Vagina (tissue), 2 donors: ENCODE measurements at places on chromosomes 4 and X.
A peak's percentile ranks its signal among the peaks of the same experiment; 100 is the strongest.

DNA sequence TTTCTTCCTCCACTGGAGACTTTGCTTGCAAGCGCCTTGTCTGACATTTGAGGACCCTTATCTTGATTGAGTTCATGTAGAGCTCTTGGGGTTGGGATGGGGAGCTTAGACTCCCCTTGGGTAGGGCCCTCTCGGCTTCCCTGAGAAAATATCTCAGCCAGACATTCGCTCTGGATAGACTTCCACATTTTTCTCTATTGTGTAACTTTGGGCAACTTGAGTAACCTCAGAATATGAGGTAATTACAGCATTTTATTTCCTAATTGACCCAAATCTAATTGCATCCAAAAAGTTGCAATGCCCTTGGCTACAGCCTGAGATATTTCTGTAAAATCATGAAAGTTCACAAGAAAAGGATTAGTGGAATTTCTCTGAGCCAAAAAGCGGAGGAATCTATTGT lies 102.8 kb upstream of the MXRA5 start:
- DNase-seq: no peak

- no peak for DNase-seq
These were observed 152.7 kb upstream of the AADAT start for GRCh38 chr4:170242471-170242870.

DNA sequence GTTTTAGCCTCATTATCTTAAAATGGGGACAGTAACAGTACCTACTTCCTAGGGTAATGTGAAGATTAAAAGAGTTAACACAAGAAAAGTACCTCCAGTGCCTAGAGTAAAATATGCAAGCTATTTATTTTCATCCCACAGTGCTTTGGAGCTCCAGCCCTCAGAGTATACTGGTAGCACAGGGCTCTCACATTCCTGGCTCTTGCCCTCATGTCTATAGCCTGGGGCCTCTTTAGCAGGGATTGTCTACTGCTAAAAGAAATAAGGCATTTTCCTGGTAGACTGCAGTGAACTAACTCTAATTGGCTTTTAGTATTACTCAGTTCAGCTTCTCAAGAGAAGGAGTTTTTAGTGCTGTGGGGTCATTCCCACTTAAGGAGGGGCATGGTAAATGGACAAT lies 60.8 kb downstream of the RRAGB start:
- DNase-seq: no peak

GRCh38 chr4:55269995-55270394 lies 76.0 kb upstream of the SRD5A3 start:
- no peak for DNase-seq

DNA sequence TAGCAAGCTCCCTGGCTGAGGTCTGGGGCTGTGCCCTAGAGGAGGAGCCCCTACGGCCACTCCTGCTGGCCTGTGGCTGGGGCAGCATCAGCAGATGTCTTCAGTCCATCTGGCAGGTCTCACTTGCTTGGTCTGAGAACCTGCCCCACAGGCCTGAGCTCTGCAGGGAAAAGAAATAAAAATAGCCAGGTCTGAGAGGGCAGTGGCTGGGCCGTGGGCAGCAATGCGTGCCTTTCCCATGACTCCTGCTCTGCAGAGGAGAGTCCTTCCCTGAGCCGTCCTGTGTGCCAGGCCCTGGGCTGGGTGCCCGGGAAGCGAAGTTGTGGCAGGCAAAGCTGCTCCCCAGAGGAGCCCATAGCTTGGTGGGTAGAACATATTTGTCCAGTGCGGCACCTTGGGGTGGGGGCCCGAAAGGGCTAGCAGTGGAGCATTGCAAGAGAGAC lies 11.3 kb upstream of the KIAA0232 start:
- no peak for DNase-seq

- no peak for DNase-seq
These were observed 8.0 kb downstream of the NIPAL1 start for GRCh38 chr4:48024522-48024921.

GRCh38 chrX:150410513-150410912 lies 47.4 kb downstream of the MAMLD1 start:
- DNase-seq: no peak

DNA sequence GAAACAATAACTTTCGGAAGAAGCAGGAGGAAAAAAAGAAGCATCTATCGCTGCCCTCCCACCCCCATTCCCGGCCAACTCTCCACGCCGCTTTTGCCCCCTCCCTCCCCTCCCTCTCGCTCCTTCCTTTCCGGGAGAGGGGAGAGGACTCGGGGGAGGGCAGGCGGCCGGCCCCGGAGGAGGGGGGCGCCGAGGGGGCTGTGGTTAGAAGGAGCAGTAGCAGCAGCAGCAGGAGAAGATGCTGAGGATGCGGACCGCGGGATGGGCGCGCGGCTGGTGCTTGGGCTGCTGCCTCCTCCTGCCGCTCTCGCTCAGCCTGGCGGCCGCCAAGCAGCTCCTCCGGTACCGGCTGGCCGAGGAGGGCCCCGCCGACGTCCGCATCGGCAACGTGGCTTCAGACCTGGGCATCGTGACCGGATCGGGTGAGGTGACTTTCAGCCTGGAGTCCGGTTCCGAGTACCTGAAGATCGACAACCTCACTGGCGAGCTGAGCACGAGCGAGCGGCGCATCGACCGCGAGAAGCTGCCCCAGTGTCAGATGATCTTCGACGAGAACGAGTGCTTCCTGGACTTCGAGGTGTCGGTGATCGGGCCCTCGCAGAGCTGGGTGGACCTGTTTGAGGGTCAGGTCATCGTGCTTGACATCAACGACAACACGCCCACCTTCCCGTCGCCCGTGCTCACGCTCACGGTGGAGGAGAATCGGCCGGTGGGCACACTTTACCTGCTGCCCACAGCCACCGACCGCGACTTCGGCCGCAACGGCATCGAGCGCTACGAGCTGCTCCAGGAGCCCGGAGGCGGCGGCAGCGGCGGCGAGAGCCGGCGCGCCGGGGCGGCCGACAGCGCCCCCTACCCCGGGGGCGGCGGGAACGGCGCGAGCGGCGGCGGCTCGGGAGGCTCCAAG lies 1.3 kb downstream of the PCDH7 start:
- no peak for DNase-seq

- DNase-seq: no peak
These were observed 43.1 kb upstream of the FAM9C start for GRCh38 chrX:13087322-13088155.

DNA sequence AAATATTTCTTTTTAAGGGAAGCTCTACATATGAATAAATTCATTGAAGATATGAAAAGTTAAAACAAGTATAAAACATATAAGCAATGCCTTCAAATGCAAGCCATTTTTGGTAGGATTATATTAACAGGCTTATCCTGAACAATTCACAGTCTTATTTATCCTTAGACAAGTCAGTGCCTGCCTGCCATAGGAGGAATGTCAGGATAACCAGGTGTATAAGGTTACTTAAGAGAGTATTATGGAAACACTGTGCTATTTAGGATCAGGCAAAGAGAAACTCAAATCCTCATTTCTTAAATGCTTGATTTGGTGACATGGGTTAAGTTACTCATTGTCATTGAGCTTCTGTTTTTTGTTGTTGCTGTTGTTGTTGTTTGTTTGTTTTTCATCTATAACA lies 2029.9 kb upstream of the AGA start:
- DNase-seq: no peak

DNA sequence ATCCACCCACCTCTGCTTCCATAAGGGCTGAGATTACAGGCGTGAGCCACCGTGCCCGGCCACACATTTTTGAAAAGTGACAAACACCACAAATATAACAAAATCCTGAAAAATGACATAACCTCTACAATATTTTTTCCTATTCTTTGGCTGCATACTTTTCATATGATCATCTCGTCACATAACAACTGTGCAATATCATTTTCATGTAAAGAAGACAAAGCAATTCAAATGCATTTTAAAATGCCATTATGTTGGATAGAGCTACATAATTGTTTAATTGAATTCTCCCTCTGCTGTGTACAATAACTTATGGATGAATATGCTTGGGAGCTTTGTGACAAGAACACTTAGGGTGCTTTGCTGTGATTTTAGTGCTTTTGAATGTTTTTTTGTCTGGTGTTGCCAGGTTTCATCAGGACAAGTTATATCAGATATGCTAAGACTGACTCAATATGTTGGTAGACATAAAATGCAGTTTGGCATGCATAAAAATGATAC lies 132.9 kb downstream of the CHIC2 start:
- DNase-seq: no peak

- DNase-seq: no peak
These were observed 1093.6 kb downstream of the PCDH18 start for GRCh38 chr4:136438645-136439044.

GRCh38 chr4:47145630-47146029 lies 114.3 kb downstream of the GABRB1 start:
- no peak for DNase-seq

- no peak for DNase-seq
These were observed 152.0 kb upstream of the USP9X start for GRCh38 chrX:40933132-40933705.

DNA sequence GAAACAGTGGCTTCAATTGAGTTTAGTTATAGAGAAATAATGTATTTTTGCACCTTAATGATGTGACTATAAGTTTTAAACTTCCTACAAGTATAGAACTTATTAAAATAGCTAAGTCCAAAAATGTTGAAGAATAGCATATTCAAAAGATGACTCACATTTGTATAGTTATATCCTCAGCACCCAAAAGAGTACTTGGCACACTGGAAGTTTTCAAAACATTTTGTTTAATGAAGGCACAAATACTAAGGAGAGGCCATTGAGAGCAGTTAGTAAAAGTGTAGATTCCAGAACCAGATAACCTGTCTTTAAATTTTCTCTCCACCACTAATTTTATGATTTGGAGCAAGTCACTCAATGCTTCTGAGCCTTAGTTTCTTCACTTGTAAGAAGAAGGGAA lies 226.9 kb upstream of the MID1 start:
- no peak for DNase-seq

DNA sequence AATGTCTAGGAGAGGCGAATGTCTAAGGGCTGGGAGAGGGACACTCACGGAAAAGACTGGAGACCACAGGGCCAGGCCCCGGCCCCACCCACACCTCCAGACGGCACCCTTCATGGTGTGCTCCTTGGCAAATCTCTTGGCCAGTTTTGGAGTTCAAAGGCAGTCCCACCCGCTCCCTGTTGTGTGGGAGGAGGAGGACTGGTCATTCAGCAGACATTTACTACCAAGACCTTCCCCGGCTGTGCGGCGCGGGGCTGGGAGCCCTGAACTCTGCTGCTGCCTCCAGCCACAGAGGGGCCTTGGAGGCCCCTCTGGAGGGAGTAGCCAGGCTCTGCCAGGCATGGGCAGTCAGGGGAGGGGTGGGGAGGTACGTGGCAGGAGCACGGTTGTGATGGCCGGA lies 8.7 kb upstream of the TBC1D14 start:
- no peak for DNase-seq

GRCh38 chr4:3641501-3641900 lies 109.3 kb upstream of the LRPAP1 start:
- no peak for DNase-seq

GRCh38 chr4:156694413-156694812 lies 277.2 kb downstream of the PDGFC start:
- no peak for DNase-seq

- DNase-seq: no peak
These were observed 157.7 kb downstream of the SMIM20 start for GRCh38 chr4:26071688-26072087.

DNA sequence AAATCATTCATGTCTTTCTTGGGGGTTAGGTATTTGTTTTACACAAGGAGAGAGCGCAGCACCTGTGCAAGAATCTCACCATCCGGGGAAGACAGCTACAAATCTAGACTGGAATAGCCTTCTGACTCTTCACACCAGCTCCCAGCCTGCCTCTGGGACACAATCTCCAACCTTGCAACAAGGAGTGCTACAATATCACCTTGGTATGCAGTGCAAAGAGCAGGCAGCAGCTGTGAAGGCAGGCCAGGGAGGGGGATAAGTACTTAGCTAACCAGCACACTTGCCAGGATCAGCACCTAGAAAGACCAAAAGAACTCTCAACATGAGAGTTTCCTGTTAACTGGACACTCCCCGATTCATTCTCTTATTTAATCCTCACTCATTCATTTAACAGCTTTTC lies 235.3 kb downstream of the AR start:
- no peak for DNase-seq

DNA sequence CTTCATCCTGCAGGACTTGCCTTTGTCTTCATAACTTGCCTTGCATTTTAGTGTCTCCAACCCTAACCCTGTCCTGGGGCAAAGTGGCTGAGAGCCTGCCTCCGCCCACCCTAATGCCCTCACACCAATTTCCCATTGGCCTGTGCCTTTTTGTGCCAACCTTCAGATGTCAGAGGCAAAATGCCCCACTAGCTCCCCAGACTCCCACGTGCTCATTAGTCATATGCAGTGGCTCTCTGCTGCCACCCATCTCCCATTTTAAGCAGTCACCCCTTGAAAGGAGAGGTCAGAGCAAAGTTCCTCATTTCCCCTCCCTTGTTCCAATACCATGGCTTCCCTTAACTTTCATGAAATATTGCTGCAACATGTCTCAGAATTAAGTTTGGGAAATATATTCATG lies 74.8 kb upstream of the PASD1 start:
- DNase-seq: no peak

- DNase-seq: no peak
These were observed 50.4 kb upstream of the PSAPL1 start for GRCh38 chr4:7485096-7485495.

GRCh38 chrX:34130980-34131744 lies 952 bp downstream of the FAM47A start:
- no peak for DNase-seq

DNA sequence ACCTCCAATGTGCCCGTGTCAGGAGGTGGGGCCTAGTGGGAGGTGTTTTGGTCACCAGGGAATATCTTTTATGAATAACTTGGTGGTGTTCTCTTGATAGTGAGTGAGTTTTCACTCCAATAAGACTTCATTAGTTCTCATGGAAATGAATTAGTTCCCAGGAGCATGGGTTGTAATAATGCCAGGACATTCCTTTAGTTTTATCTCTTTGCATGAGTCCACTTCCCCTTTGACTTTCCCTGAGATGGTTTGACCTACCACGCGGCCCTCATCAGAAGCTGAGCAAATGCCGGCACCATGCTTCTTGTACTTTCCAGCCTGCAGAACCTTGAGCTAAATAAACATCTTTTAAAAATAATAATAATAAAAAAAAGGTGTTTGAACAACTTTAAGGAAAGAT lies 112.9 kb upstream of the ACSL4 start:
- DNase-seq: no peak

- no peak for DNase-seq
These were observed 63.2 kb downstream of the ANAPC10 start for GRCh38 chr4:145034727-145035211.

DNA sequence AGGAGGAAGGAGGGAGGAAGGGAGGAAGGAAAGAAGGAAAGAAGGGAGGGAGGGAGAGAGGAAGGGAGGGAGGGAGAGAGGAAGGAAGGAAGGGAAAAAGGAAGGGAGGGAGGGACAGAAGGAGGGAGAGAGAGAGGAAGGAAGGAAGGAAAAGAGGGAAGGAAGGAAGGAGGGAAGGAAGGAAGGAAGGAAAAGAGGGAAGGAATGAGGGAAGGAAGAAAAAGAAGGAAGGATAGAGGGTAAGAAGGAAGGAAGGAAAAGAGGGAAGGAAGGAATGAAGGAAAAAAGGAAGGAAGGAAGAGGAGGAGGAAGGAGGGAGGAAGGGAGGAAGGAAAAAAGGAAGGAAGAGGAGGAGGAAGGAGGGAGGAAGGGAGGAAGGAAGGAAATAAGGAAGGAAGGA lies 796.8 kb downstream of the ARAP2 start:
- DNase-seq: no peak

- peak; percentile 80 for DNase-seq
These were observed 3.7 kb downstream of the GABRQ start for GRCh38 chrX:152641256-152641875.
